Upper lobe of right lung (tissue), 1 donor: ENCODE measurements at places on chromosomes 6 and 20. TPM values are rescaled to one million over a fixed set of nuclear protein-coding genes. Genes with fewer than 3 reads are reported as not detected.

GRCh38 chr20:2859330-2860121 is 13.8 kb upstream of the PTPRA start:
- no peaks in the 10 kb centered on the region for H3K4me1 ChIP-seq
- no peak overlapping the region for H3K27ac ChIP-seq
- no peak for DNase-seq
- no peak overlapping the region for H3K4me3 ChIP-seq
- no peaks in the 10 kb centered on the region for H3K27me3 ChIP-seq

- peaks cover 9% of the 10 kb centered on the region for H3K4me1 ChIP-seq
- H3K36me3 ChIP-seq, result no peaks in the 10 kb centered on the region
- H3K27ac ChIP-seq, result no peak overlapping the region
- H3K27me3 ChIP-seq, result no peaks in the 10 kb centered on the region
- H3K4me3 ChIP-seq, result no peak overlapping the region
Observed at GRCh38 chr6:89438248-89438647, 5.3 kb downstream of the ANKRD6 start.

GPSM3 gene
- total RNA-seq, result 51.9 TPM

GRCh38 chr20:35174458-35175216 is 2.8 kb downstream of the PROCR start:
- no peak overlapping the region for H3K27ac ChIP-seq
- peaks cover 5% of the 10 kb centered on the region for H3K36me3 ChIP-seq
- H3K27me3 ChIP-seq, result no peaks in the 10 kb centered on the region

- no peaks in the 10 kb centered on the region for H3K4me1 ChIP-seq
- H3K36me3 ChIP-seq, result no peaks in the 10 kb centered on the region
- no peak overlapping the region for H3K4me3 ChIP-seq
- DNase-seq, result no peak
Observed at GRCh38 chr20:47175493-47175892, 181.0 kb downstream of the ZMYND8 start.

GRCh38 chr6:152634773-152635172 is 2.4 kb downstream of the SYNE1 start:
- H3K4me3 ChIP-seq, result no peak overlapping the region
- H3K4me1 ChIP-seq, result peaks cover 19% of the 10 kb centered on the region
- H3K27ac ChIP-seq, result peak overlapping the region; percentile 66
- no peaks in the 10 kb centered on the region for H3K36me3 ChIP-seq

GRCh38 chr6:168282985-168283685 is 36.4 kb downstream of the DACT2 start:
- H3K27me3 ChIP-seq, result no peaks in the 10 kb centered on the region
- no peak overlapping the region for H3K4me3 ChIP-seq
- no peak for DNase-seq
- H3K27ac ChIP-seq, result no peak overlapping the region

GRCh38 chr20:34525709-34526416 is 9.6 kb downstream of the DYNLRB1 start:
- peaks cover 40% of the 10 kb centered on the region for H3K4me1 ChIP-seq
- no peaks in the 10 kb centered on the region for H3K27me3 ChIP-seq
- H3K27ac ChIP-seq, result peak overlapping the region; percentile 49

EEF1A2 gene
- 0.67 TPM for total RNA-seq

GRCh38 chr6:23316131-23316530 is 746.8 kb downstream of the HDGFL1 start:
- no peak overlapping the region for H3K4me3 ChIP-seq
- H3K4me1 ChIP-seq, result no peaks in the 10 kb centered on the region
- H3K27ac ChIP-seq, result no peak overlapping the region
- H3K27me3 ChIP-seq, result no peaks in the 10 kb centered on the region

- no peaks in the 10 kb centered on the region for H3K36me3 ChIP-seq
- DNase-seq, result peak; percentile 90
- peak overlapping the region; percentile 84 for H3K27ac ChIP-seq
- H3K27me3 ChIP-seq, result peaks cover 26% of the 10 kb centered on the region
Observed at GRCh38 chr6:1310628-1311399, 1.1 kb upstream of the FOXQ1 start.

RHAG gene
- total RNA-seq, result not detected

GRCh38 chr20:48585061-48585870 is 242.5 kb downstream of the PREX1 start:
- H3K36me3 ChIP-seq, result no peaks in the 10 kb centered on the region
- H3K27ac ChIP-seq, result no peak overlapping the region
- no peak overlapping the region for H3K4me3 ChIP-seq
- no peak for DNase-seq

DNA sequence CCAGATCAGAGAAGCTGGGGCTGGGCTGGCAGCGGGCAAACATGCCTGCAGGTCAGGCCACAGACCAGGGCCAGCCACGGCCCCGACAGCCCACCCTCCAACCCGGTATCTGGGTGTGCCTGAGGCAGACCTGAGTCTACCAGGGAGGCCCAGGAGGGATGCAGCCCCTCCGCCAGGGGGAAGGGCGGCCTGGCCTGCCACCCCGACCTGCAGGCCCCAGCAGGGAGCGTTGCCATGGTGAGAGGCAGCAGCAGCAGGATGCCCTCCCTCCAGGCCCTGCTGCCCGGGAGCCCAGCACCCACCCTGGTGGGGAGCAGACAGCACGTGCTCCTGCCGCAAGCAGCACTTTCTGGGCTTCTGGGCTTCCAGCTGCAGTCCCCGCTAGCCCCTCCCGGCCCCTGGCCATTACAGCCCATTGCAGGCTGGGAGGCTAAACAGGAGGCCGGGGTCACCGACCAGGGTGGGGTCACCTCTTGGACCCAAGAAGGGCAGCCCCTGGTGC is 3.8 kb upstream of the EEF1A2 start:
- no peak overlapping the region for H3K27ac ChIP-seq
- H3K4me1 ChIP-seq, result peaks cover 3% of the 10 kb centered on the region
- H3K27me3 ChIP-seq, result peaks cover 36% of the 10 kb centered on the region
- no peak overlapping the region for H3K4me3 ChIP-seq

GRCh38 chr6:45737331-45738056 is 278.2 kb downstream of the CLIC5 start:
- H3K36me3 ChIP-seq, result no peaks in the 10 kb centered on the region
- no peak for DNase-seq
- no peak overlapping the region for H3K4me3 ChIP-seq
- peaks cover 4% of the 10 kb centered on the region for H3K4me1 ChIP-seq
- no peaks in the 10 kb centered on the region for H3K27me3 ChIP-seq

DNA sequence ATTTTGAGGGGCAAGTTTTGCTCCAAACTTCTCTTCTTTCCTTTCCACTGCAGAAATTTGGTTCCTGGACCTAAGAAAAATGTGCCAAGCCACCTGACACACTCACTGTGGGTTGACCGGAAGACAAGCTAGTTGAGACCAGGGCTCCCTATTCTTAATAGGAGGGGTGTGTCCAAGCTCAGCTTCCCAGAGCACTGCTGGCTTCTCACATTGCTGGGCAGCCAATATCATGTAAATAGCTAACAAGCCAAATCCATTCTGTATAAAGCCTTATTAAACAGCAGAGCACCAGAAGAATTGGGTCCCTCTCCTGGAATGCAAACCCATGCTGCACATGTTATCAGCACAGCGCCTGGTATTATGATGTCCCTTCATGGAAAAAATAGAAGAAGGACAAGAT is 17.0 kb upstream of the SAMD3 start:
- no peak for DNase-seq
- no peak overlapping the region for H3K27ac ChIP-seq
- no peaks in the 10 kb centered on the region for H3K36me3 ChIP-seq
- no peaks in the 10 kb centered on the region for H3K4me1 ChIP-seq
- no peak overlapping the region for H3K4me3 ChIP-seq
- H3K27me3 ChIP-seq, result no peaks in the 10 kb centered on the region

GRCh38 chr6:16420715-16421461 is 182.5 kb downstream of the GMPR start:
- DNase-seq, result no peak
- no peaks in the 10 kb centered on the region for H3K36me3 ChIP-seq
- no peaks in the 10 kb centered on the region for H3K27me3 ChIP-seq
- H3K27ac ChIP-seq, result peak overlapping the region; percentile 70
- H3K4me3 ChIP-seq, result no peak overlapping the region

DNA sequence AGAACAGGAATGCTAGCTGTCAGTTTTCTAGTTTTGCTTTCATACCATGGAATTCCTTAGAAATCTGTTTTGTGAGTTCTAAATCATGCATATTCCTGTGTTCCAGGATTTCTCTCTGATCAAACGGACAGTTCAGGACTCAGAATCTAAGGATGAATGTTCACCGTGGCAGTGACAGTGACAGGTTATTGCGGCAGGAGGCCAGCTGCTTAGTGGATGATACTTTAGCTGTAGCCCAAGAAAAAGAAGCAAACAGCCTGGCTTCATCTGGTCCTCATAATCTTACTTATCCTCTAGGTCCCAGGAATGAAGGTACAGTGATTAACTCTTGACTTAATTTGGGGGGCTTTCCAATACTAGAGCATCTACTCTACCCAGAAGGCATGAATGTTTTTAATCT is 27.1 kb downstream of the KCTD20 start:
- H3K27ac ChIP-seq, result no peak overlapping the region
- H3K4me3 ChIP-seq, result no peak overlapping the region
- H3K4me1 ChIP-seq, result no peaks in the 10 kb centered on the region

BPIFB1 gene
- total RNA-seq, result 0.67 TPM

GRCh38 chr6:169622618-169623017 is 79.2 kb downstream of the WDR27 start:
- no peak overlapping the region for H3K27ac ChIP-seq
- peaks cover 4% of the 10 kb centered on the region for H3K36me3 ChIP-seq
- DNase-seq, result no peak
- no peaks in the 10 kb centered on the region for H3K4me1 ChIP-seq

RXRB gene
- total RNA-seq, result 46.6 TPM

C20orf204 gene
- 1.9 TPM for total RNA-seq

GRCh38 chr20:44684047-44684967 is 30.9 kb upstream of the CCN5 start:
- no peak overlapping the region for H3K27ac ChIP-seq
- no peaks in the 10 kb centered on the region for H3K27me3 ChIP-seq
- H3K4me1 ChIP-seq, result no peaks in the 10 kb centered on the region
- H3K36me3 ChIP-seq, result no peaks in the 10 kb centered on the region
- DNase-seq, result no peak
- H3K4me3 ChIP-seq, result no peak overlapping the region

GRCh38 chr6:108156938-108157233 is 8.9 kb upstream of the NR2E1 start:
- H3K27ac ChIP-seq, result no peak overlapping the region
- H3K4me1 ChIP-seq, result peaks cover 10% of the 10 kb centered on the region
- H3K4me3 ChIP-seq, result no peak overlapping the region
- H3K27me3 ChIP-seq, result peaks cover 99% of the 10 kb centered on the region
